ENCODE measurements at places on chromosomes 6 and 20.

GRCh38 chr6:167906899-167907298 is 80.2 kb downstream of the AFDN start:
- no peak for DNase-seq

DNA sequence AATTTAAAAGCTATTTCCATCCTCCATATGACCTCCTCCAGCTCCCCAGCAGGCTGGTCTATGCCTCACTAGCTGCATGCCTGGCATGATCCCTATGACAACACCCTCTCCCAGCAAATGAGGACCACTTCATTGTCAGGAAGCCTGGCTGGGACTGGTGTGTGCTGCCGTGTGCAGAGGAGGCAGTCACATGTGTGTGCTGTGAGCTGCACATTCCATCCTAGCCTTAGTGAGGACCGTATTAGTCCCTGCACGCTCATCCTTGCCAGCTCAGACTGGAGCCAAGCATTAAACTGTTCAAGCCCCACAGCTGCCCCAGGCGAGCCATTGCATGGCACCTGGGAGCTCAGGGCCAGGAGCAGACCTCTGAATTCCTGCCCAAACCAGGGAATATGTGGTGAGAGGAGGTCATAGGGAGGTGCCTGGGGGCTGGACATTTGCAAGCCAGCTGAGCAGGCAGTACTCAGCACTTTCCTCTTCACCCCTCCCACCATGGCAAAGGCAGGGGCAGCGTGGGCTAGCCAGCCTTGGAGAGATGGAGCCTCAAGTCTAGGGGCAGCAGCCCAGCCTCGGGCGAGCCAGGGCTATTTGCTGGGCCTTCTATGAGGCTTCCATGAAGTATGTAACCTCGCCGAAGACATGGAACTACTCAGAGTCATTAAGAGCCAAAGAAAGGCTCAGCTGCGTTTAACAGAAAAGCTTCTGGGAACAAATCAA is 8.7 kb upstream of the CCN5 start:
- no peak for DNase-seq

DNA sequence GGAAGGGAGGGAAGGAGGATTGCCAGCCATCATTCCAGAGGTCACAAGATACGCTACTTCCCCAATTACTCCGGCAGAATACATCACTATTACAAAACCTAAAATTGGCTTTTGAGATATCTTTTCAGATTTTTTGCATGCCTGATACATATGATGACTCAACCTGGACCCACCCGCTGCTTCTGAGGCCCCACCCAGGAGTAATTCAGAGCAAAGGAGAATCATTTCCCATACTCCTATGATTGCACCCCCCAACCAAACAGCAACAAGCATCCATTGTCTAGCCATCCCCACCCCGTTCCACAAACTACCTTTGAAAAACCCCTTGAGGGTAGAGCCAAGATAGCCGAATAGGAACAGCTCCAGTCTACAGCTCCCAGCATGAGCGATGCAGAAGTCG is 163.5 kb upstream of the GJE1 start:
- DNase-seq, result no peak

GRCh38 chr20:44398335-44398734 is 42.8 kb downstream of the HNF4A start:
- no peak for DNase-seq

DNA sequence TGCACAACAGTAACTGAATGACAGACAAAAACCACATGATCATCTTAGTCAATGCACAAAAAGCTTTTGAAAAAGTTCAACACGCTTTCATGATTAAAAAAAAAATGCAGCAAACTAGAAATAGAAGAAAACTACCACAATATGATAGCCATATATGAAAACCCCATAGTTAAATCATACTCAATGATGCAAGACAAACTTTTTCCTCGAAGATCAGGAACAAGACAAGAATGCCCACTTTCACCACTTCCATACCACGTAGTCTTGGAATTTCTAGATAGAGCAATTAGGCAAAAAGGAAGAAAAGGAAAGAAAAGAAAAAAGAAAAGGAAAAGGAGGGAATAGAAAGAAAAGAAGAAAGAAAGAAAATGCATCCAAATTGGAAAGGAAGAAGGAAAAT is 44.6 kb upstream of the SLC23A2 start:
- DNase-seq, result no peak

- DNase-seq, result no peak
These were observed 37.8 kb downstream of the ELOVL5 start for GRCh38 chr6:53310771-53311585.

DNA sequence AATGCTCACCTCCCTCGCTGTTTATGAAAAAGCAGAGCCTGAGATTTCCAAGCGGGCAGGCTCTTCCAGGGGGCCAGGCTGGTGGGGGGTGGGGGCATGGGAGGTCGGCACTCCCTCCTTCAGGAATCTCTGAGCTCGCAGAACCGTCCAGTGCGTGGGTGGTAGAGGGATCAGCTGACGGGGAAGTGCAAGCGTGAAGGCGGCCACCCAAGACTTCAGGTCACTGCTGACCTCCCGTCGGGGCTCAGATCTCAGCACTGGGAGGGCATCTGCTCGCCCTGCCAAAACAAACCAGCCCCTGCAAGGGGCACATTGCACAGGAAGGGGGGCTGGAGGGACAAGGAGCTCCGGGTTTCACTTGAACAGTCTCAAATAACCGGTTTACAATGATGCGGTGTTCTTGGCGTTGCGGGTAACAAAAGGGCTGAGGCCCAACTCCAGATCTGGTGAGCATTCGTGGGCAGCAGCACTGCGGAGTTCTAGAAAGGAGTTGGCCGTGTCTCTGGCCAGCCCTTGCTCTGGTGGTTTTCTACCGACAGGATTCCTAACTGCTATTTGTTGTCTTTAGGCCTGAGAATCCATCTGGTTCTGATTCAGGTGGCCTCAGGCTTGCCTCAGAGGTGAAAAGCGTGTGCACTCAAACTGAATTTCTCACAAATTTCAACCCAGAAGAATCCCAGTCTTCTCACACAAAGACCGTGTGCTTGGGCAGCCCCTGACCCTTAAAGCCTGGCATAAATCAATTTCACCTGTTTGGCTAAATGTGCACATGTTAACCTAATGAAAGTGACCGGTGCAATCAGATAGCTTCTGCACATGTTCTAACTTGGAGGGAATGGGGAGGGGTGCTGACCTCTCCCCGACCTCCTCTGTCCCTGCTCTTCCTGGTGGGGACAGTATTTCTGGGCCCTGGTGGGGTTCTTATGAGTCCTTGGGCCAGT is 191.6 kb downstream of the MYLK4 start:
- DNase-seq, result no peak

- DNase-seq, result no peak
These were observed 616 bp downstream of the BTN3A2 start for GRCh38 chr6:26365633-26365995.
